ENCODE measurements at places on chromosomes 3 and 15. TPM values are rescaled to one million over a fixed set of nuclear protein-coding genes. Genes with fewer than 3 reads are reported as not detected.

The CCR9 gene
- 0.09 TPM for total RNA-seq

The BCL2A1 gene
- total RNA-seq = 2.7 TPM

The CORO2B gene
- total RNA-seq = 1.4 TPM

The NTRK3 gene
- 4.2 TPM for total RNA-seq

The ISLR gene
- total RNA-seq = 36.5 TPM

The TMEM207 gene
- not detected for total RNA-seq

The KLHL6 gene
- total RNA-seq = 1.2 TPM

The UPK1B gene
- total RNA-seq = not detected

The IL17RD gene
- total RNA-seq = 8.3 TPM

The ATP13A5 gene
- total RNA-seq = not detected

The APBA2 gene
- total RNA-seq = 2.6 TPM

The CNBP gene
- 339 TPM for total RNA-seq

All from prostate gland (tissue), 2 donors.